Panc1 (cell line): ENCODE measurements at places on chromosomes 16 and 17.

DNA sequence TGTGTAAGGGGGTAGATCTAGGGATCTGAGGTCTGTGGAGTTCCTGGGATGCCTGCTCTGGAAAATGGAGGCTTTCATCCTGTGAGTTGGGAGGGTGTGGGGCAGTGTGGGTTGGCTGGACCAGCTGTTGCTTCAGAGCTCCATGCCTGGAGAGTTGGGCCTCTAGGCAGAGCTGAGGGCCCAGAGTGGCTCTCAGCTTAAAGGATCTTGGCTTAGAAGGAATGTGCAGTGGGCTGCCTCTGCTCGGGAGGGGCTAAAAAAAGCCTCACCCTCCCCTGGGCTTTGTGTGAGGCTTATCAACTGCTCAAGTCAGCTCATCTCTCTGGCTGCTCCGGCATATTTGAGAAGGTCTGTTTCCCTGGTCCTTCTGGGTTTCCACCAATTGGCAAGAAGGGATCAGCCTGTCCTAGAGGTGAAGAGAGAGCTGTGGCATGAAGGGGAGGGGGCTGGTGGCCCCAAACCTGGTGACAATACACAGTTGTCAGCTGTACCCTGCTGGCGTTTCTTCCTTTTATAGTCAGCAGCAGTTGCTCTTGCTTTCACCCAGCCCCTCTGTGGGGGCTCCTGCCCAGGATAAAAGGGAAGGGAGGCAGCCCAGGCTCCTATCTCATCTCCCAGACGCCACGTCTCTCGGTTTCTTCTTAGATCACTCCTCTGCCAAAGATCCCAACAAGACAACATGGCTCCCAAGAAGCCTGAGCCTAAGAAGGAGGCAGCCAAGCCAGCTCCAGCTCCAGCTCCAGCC is at the start of gene MYL4:
MYL4 (plus strand) TSS at position 605 of the 745 bp plus-strand sequence; CDS start at position 680, 75 bp downstream.
- DNase-seq = no peak

- no peak for DNase-seq
Measured at GRCh38 chr17:55911186-55911585, 160.3 kb downstream of the PCTP start.

DNA sequence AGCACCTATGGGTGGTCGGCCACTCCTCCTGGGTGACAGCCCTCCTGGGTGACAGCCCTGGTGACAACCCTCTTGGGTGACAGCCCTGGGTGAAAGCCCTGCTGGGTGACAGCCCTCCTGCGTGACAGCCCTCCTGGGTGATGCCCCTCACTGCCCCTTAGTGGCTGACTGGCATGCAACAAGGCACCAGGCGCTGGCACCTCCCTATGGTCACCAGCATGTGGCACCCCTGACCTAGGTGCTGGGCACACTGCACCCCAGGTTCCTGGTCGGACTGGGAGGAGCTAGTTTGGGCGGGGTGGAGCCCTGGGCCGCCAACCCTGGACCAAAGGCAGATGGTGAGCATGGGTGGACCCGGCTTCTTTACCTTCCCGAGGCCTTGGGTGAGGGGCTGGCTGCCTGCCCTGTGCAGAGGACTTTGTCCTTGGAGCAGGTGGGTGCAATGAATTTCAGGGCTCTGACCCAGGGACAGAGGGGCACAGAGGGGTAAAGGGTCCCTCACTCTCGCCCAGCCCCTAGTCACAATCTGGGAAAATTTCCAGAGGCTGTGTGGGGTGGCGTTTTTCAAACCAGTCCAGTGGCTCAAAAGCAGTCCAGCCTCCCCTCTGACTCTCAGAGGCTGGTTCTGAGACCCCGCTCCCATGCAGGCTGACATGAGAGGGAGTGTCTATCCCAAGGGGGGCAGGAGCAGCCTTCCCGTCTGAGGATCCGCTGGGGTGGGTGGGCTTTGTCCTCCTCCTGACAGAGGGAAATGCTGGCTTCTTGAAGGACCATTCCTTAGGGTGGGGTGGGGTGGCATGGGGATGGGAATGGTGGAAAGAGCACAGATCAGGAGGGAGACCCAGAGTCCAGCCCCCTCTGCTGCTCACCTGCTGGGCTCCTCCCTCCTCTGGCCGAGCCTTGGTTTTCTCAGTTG is 25.9 kb upstream of the TNFRSF13B start:
- DNase-seq = no peak

- no peak for DNase-seq
Measured at GRCh38 chr17:68048996-68049395, 13.5 kb downstream of the KPNA2 start.

- DNase-seq = no peak
Measured at GRCh38 chr16:3050487-3050886, 4.1 kb downstream of the MMP25 start.
